Hematopoietic multipotent progenitor cell treated with erythropoietin and hydrocortisone succinate and interleukin-3 and kit ligand, for 8 days (in vitro differentiated cells): ENCODE measurements at places on chromosomes 11 and 22.

GRCh38 chr11:131418189-131418588 is 47.8 kb downstream of the NTM start:
- DNase-seq = no peak

GRCh38 chr11:3021125-3021524 is 29.0 kb upstream of the NAP1L4 start:
- DNase-seq = peak; percentile 57

DNA sequence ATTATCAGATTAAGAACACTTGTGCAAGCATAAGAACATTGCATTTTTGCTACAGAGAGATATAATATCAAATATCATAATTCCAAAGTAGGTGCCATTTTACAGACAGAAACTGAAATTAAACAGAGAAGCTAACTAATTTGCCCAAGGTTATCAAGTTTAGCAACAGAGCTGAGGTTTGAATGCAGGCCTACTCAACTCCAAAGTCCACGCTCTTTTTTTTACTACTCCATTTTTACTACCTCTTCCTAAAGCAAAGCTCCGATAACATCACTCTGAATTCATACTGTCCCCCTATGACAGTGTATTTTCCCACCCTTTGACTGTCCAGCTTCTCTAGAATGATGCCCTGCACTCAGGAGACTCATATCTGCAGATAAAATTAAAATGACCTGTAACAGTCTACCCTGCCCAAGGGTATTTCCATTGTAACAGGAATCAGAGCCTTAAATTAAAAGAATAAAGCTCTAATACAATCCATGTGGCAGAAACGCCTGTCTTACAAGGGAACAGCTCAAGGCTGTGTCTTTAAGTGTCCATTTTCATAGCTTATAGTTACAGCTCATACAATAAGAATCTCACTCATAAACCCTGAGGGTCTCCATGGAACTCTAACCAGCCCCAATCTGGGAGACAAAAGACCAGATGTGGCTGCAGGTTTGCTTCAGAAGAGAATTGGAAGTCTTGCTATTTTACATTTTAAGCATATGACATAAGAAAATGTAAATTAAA is 36.8 kb downstream of the ALG9 start:
- no peak for DNase-seq

DNA sequence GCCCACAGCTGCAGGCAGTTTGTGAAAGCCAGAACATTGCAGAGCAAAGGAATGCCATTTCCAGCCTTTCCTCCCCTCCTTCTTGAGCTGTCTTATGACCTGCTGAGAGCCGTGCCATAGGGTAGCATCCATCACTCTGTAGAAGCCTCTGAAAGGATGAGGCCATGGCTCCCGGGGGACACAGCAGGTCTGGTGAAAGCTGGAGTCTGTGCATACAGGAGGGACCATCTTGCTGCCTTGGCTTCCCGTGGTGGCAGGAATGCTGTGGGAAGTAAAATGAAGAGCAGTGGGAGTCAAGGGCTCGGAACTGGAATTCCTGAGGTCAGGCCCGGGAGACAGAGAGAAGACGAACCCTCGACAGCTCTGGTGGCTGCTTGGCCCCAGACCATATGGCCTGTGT is 30.9 kb downstream of the ANO1 start:
- DNase-seq = no peak

DNA sequence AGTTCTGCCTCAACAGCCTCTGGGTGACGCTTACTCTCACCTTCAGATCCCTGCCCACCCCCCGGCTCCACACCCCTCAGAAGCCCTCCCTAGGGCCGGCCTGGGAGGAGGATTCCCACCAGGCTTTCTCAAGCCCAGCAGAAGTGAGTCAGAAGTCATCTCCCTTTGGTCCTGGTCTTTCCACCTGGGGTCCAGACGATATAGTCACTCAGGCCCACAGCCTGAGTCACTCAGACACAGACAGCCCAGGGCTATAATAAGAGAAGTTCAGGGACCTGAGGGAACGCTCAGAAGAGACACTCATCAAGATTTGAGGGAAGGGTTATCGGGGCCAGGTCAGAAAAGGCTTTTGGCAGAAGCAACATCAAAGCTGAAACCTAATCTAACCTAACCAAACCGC is 127.1 kb downstream of the SPATA19 start:
- no peak for DNase-seq

DNA sequence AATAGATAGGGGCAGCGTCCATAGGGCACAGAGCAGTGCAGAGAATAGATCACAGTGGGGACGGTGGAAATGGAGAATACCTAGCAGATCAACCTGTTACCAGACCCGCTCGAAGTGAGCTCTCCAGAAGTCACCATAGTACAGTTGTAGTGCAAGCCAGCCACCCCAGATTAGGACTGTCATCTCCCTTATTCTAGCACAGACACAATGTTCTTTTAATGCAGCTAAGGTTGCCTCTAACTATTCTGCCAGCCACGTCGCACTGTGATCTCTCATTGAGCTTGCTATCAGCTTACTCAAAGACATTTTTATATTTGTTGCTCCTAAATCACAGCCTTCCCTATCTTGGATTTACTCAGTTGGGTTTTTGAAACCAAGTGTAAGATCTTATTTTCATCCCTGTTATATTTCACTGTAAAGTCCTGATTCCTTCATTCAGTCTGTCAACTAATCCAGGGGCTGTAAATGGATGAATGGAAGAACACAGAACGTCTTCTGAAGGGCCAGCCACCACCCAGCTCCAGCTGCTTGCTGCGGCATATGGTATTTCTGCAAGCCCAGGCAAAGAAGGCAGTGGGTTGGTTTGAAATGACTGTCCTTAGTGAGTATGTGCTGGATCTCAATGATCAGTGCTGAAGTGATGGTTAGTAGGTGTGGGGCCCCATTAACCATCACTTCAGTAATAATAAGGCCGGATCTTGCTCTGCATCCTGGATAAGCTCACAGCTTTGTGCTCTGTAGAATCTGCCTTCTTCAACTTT is 3.4 kb downstream of the PARVA start:
- DNase-seq = no peak

- DNase-seq = no peak
Observed at GRCh38 chr22:27719036-27719347, 82.6 kb downstream of the MN1 start.

- no peak for DNase-seq
Observed at GRCh38 chr11:119486016-119486415, 63.0 kb upstream of the THY1 start.

GRCh38 chr11:111260811-111261210 is 15.3 kb downstream of the POU2AF2 start:
- no peak for DNase-seq

DNA sequence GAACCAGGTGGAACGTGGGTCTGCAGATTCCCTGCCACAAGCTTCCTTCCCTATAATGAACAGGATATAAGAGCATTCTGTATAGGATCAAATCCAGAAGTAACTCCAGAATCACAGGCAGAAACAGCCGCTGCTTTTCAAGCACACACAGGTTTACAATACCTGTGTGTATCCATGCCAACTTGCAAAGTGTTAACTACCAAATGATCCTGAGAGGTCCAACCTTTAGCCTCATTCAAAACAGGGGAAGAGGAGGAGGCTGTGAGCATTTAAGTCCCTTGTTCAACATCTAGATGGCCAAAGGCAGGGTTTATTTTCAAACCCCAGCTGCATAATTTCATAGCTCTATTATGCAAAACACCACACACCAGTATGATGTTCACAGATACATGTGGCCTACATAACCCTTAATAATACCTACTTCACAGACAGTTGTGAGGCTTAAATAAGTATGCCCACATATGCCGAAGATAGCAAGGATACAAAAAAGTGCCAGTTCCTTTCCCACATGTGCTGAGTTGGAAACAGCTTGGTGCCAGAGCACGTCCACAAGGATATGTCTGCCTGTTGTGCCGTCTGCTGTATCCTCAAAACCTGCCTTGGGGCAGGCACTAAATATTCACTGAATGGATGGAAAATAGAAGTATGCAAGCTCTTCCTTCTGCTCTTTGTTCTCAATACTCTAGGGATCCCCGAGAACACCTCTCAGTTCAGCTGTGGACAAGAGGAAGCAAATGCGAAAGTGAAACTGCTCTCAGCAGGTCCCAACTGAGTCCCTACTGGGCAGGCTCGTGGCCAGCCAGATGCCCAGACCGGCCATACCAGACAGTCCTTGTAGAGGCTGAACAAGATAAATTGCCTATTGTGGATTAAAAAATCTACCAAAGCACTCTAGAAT is 66.8 kb downstream of the LARGE1 start:
- peak; percentile 2 for DNase-seq

DNA sequence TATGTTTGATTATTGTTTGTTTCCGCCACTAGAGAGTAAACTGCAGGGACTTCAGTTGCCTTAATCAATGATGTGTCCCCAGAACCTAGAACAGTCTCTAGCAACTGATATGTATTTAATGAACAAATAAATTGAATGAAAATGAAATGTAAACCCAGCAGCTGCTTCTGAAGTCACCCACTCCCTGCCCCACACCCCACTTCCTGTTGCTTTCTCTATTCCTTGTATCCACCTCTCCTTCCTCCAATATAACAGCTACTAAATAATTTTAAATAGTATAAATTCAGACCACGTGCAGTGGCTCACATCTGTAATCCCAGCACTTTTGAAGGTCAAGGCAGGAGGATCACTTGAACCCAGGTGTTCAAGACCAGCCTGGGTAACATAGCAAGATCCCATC is 15.8 kb downstream of the MYH9 start:
- no peak for DNase-seq

DNA sequence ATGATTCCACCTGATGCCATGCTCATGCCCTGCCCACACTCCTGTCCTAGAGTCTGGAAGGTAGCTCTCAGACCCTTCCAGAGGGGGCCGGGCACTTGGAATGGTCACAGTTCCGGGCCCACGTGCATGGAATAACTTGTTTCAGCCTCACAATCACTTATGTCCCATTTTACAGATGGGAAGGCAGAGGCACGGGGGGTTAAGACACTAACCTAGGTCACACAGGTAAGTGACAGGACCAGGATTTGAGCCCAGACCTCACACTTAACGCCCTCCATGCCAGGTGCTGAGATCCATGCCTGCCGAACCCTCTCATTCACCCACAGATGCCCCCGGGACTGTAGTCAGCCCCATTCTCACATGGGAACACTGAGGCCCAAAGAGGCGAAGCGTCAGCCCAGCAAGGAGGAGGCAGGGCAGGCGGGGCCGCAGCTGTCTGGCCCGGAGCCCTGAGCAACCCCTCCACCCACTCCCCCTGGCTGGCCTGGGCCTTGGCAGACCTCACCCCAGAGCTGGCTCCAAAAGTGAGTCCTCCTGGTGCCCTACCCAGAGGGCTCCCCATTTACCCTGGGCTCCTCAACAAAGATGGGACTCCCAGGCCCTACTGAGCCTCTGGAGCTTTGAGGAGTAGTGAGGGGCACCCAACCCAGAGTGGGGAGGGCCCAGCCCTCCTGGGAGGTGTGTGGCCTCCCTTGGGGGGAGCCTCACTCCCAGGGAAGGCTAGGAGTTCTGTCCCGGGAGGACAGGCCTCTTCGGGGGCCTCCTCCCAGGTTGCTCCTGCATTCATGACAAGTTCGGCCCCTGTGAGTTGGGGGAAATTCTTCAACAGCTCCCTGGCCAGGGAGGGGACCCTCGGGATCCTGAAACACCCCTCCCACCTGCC is 2.4 kb upstream of the ALDH3B1 start:
- no peak for DNase-seq

GRCh38 chr11:25247336-25247735 is 750.5 kb downstream of the LUZP2 start:
- no peak for DNase-seq

DNA sequence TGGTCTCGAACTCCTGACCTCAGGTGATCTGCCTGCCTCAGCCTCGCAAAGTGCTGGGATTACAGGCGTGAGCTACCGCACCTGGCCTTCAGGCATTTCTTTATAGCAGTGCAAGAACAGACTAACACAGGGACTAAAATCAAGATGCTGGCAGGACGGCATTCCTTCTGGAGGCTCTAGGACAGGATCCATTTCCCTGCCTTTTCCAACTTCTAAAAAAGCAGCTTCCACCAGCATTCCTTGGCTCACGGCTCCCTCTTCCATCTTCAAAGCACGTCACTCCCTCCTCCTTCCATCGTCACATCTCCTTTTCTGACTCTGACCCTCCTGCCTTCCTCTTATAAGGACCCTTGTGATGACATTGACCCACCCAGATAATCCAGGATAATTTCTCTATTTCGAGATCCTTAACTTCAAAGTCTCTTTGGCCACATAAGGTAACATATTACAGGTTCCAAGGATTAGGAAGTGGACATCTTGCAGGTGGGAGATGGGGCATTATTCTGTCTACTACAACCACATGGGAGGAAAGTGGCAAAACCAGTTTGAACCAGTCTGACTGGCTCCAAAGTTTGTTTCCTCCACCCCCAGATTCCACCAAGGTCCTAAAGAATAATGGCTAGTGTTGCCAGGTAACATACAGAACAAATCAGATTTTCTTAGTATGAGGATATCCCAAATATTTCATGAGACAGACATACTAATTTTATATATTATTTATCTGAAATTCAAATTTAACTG is 172.5 kb downstream of the MN1 start:
- no peak for DNase-seq
